ENCODE measurements at places on chromosomes 3 and 15.

DNA sequence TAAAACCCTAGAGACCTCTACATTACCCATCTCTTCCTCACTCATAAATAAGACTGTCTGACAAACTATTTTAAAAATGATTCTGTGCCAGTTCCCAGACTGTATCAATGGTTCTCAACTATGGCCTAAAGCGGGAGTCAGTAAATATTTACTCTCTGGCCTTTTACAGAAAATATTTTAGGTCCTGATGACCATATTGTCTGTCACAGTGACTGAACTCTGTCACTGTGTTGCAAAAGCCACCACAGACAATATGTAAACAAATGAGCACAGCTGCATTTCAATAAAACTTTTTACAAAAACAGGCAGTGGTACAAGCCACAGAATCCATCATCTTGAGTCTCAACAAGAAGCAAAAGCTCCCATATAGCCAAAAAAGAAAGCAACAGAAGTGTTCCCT, 45.4 kb downstream of the PLOD2 start:
- DNase-seq: no peak

DNA sequence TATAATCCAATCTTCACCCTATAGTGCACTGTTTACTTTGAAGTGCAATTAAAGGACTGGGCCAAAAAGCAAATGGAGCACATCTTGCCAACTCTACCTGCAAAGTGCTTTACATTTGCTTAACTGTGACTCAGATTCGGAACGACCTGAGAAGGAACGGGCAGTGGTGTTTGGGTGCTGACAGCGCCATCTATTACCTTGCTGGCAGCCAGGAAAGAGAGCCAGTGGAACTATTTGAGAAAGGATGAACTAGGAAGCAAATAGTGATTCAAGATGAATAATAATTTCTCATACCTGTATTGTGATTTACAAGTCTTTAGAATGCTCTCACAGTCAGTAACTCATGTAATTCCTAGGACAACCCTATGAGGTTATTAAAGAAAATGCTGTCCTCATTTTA, 312.9 kb downstream of the PDCD6IP start:
- DNase-seq: no peak

GRCh38 chr15:28904003-28904402, 18.2 kb downstream of the APBA2 start:
- DNase-seq: no peak

DNA sequence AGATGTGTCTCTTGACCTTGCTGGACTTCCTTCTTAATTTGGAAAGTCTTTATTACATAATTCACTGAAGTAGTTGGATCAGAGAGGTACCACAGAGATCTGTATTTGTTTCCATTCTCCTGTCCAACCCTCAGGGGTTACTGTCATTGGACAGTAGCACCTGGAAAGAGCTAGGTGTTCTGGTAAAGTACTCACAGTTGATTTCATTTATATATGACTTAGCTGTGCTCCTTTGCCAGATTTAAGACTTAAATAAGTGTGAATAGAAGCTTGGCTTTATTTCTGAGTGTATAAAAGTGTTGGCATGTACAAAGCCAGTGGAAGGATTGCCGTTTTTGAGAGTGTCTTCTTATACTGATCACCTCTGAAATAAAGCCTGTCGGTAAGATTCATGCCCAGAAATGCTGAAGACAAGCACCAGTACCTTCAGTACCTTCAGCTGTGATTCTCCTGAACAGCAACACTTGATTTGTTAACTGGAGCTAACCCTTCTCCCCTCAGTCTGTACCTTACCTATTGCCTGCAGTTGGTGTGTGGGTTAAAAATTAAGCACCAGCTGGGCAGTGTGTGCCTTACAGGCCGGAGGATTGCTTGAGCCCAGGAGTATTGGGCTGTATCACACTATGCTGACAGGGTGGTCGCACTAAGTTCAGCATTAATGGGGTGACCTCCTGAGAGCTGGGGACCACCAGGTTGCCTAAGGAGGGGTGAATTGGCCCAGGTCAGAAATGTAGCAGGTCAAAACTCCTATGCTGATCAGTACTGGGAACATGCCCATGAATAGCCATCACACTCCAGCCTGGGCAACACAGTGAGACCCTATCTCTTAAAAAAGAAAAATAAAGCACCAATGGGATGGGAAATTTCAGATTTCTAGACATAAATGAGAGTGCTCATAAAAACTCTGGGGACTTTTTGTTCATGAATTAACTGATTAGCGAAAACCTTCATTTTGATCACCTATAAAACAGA, 197.7 kb downstream of the FNDC3B start:
- no peak for DNase-seq

DNA sequence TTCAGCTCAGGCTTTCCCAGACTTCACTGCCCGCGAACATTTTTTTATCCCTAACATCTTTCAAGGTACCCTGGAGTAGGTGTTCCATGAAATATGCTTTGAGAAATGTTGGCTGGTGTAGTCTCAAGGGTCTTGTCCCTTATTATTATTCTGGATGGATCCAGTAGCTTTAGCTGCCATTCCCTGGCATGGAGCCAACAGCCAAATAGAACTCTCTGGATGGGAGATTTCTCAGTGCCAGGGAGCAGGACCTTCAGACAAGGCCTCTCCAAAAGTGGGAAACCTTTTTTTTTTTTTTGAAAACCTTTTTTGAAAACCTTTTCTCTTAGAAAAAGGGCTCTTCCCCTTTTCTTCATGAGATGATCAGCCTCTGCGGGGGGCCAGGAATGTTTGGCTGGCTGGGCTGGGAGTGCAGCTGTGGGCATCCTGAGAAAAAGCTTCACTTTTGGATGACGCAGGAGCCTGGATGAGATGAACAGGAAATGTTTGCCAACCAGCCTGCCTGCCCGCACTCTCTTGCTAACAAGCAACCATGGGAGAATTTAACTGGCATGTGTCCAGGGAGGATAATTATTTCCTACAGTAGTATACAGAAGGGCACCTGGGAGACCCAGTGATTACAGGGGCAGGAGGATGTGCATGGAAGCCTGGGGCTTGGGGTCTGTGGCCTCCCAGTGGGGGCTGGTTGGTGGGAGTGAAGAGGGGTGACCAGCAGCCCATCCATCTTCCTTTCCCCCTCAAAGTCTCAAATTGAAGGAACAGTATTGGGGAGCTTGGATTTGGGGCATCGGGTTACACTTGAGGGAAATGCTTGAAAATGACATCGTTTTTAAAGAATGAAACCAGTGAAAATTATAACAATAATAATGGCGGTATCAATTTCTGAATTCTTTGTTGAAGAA, 109.1 kb upstream of the LRIG1 start:
- no peak for DNase-seq

- no peak for DNase-seq
Observed at GRCh38 chr3:18216996-18217395, 208.1 kb downstream of the SATB1 start.

DNA sequence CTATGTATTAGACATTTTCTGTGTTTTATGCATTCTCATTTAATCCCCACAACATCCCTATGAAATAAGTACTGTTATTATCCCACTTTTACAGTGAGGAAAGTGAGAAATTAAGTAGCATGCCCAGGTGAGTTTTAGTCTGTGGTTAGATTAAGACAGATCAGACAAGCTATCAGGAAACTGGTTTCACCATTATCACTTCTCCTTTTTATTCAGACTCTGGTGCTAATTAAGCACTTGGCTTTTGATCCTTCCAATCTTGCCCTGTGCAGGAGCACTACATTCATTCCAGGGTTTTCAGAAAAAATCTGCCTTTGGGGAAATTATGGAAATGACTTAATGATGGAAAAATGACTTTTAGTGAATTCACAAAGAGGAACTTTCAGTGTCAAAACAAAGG, 115.2 kb downstream of the TMEM108 start:
- DNase-seq: no peak
